ENCODE measurements at places on chromosomes 7 and 10.
A peak's percentile ranks its signal among the peaks of the same experiment; 100 is the strongest.

DNA sequence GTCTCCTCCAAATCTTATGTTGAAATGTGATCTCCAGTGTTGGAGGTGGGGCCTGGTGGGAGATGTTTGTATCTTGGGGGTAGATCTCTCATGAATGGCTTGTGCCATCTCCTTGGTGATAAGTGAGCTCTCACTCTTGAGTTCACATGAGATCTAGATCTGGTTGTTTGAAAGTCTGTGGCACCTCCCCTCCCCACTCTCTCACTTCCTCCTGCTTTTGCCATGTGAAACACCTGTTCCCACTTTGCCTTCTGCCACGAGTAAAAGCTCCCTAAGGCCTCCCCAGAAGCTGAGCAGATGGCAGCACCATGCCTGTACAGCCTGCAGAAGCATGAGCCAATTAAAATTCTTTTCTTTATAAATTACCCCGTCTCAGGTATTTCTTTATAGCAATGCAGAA, 23.5 kb downstream of the TMEM229A start:
- no peak for DNase-seq

DNA sequence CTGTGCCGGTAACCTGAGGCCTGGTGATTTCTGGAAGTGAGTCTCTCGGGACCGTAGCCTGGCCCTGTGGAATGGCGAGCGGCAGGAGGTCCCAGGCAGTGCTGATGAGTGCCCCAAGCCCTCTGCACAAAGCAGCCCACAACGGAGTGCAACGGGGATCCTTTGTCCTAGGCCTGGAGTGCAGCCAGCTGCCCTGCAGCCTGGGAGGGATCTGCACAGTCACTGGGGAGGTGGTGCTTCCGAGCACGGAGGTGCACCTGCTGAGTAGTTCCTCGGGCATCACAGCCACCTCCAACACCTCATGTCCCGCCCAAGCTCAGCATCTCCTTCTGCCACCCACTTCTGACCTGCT, 162.8 kb upstream of the ZMIZ1 start:
- DNase-seq: no peak

- no peak for DNase-seq
Measured at GRCh38 chr7:45511721-45512597, 62.2 kb upstream of the ADCY1 start.

DNA sequence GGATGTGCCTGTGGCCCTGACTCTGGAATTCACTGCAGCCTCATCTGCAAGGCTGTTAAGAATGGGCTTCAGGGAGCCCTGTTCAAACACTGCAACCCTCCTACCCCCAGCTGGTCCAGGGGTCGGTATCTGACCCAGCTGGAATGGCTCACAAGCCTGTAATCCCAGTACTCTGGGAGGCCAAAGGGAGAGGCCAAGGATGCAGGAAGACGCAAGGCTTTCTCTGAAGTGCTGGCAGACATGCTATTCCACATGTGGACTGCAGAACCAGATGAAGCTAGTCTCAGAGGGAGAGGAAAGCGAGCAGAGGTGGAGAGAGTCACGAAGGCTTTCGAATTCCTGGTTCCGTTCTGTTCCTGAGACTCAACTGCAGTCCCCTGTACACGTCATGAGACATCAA, 45.0 kb downstream of the ESYT2 start:
- no peak for DNase-seq

DNA sequence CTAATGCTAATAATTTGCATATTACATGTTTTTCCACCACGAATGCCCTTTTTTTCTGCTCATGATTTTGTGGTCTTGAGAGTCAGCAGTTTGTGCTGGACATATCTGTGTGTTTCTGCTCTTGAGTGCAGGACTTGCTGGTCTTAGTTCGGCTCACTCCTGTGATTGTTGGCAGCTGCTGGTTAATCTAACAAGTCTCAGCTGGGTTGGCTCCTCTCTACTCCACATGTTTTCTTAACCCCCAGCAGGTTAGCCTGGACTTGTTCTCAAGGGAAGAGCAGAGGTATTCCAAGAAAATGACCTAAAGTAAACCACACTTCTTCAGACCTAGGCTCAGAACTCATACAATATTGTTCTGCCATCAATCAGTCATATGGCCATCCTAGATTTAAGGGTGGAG, 1238.9 kb downstream of the XPNPEP1 start:
- DNase-seq: no peak

GRCh38 chr7:143362131-143363015, at the start of gene FAM131B:
Gene FAM131B (minus strand): TSS chr7:143362713. CDS start chr7:143362603, 110 bp downstream.
- peak; percentile 22 for DNase-seq

GRCh38 chr7:25180946-25181345, 47.3 kb downstream of the NPVF start:
- no peak for DNase-seq

GRCh38 chr7:3725155-3726059, 424.4 kb downstream of the SDK1 start:
- DNase-seq: no peak

- no peak for DNase-seq
Measured at GRCh38 chr10:69955211-69955805, 97.3 kb upstream of the MACROH2A2 start.

- DNase-seq: peak; percentile 50
Measured at GRCh38 chr7:5704534-5704922, 76.9 kb downstream of the RNF216 start.

DNA sequence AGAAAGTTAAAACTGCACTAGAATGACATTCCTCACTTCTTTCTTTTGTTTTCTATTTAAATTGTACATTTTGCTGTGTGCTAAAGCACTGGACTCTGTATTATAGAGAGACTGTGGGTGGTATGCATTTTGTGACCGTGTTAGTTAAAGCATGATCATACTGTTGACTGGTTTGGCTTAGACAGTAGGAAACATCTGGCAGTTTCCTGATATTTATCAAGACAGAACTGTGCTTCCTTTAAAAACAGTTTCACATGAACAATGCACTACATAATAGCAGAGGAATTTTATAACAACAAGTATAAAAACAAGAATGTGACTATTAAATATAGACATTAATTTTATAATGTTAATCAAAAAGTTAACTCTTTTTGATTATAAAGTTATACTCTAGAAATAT, 23.1 kb downstream of the GNG11 start:
- DNase-seq: no peak

- DNase-seq: no peak
Measured at GRCh38 chr10:513393-513792, 176.1 kb downstream of the DIP2C start.

GRCh38 chr7:117230276-117231046, 92.4 kb downstream of the WNT2 start:
- DNase-seq: no peak

- DNase-seq: no peak
Measured at GRCh38 chr10:114678820-114679219, 20.7 kb upstream of the ABLIM1 start.

DNA sequence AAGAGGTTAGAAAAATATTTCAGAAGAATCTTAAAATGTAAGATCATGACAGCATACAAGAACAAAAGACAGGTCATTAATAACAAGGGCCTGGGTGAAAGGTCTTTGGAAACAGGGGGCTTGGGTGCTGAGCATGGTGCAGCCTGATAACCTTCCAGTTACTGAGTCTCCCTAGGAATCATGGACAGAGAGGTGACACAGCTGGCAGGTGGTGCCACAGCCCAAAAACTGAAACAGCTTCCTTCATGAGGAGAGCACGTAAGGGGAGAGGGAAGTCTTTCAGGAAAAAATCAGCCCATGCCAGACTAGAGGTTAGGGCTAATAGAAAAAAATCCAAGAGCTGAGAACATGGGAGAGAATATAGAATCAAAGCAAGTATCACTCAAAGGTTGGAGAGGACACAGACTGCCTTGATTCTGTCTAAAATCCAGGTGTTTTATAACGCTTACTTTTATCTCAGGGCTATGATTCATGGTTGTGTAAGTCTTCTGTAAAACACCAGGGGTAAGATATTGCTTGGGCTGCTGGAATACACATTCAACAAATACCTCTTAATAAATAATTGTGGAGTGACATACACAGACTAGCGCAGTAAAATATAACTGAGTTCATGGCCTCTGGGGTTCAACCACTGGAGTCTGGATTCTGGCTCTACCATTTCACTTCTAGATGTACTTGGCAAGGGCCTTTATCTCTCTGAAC, 88.1 kb downstream of the SEMA3C start:
- no peak for DNase-seq

DNA sequence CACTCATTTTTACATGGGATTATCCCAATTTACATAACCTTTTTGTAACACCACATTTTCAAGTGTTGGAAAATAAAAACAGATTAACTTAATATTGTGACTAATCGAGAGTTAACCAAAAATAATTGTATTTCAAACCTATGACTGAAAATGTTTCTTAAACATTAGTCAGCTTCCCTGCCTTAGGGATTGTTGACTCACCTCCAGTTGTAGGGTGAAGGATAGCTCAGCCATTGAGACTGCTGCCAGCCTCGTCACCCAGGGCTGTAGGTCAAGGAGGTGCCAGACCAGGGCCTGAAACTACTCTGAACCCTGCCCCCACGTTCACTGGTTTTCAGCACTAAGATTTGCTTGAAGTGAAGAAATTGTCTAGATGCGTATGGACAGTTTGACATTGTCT, 351.2 kb downstream of the GFRA1 start:
- no peak for DNase-seq

- DNase-seq: no peak
Measured at GRCh38 chr7:120055300-120055699, 217.7 kb upstream of the KCND2 start.

DNA sequence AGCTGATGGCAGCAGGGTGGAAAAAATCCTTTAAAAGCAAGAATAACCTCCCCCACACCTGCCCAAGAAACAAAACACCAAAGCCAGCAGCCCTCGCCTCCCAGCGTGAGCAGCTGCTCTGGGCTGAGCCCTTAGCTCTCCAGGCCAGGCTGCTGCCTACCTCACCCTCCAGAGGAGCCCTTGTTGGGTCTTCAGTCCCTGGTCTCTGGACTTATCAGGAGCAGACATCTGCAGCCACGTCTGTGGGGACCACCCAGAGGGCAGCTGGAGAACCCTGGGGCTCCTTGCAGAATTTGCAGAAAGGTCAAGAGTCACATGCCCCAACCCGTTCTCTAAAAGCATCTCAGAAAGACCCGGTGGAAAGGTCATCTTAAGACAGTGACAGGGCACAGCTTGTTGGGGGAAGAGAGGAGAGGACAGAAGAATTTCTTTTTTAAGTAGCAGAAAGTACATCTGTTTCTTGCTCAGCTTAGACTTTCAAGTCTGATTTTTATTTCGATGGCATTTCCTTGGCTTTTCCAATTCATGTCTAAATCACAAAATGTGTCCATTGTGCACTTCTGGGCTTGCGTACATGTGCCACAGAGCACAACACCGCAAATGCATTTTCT, 425.7 kb upstream of the NFE2L3 start:
- DNase-seq: no peak

DNA sequence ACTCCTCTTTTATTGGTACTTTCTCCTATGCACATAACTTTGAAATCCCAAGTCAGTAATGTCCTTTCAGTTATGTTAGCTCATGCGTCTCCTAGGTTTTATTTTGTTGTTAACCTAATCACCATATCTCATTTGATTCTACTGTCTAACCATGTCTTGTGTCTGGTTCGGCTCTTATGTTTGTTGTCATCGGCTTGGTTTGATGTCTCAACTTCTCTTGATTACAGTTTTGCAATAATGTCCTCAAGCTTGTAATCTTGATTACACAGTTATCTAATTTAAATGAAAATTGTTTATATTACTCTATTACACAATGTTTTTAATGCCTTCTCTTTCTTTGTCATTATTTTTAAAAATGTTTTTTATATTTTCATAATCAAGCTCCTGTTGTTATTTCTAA, 35.9 kb upstream of the SEMA3A start:
- DNase-seq: no peak

DNA sequence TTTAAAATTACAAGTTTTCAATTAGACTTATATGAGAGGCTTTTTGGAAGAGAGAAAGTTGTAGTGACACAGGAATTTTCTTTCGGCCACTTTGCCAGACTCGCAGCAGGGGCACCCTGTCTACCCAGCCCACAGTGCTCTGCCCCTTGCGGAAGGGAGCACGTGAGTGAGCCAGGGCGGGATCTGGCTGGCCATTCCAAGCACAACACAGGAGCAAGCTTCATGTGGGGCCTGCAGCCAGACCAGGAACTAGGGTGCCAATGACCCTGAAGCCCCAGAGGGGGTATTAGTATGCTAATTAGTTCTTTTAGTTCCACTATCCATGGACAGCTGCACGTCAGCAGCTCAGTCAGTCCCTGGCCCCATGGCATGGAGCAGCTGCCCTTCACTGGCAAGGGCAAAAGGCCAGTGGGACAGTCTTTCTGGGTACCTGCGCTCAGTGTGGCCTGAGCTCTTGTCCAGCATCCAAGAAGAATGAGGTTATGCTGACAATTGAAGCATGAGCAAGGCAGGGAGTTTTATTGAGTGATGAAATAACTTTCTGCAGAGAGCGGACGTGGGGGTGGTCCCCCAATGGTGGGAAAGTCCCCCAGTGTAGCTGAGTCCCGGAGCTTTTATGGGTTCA, 251.1 kb upstream of the CSTF2T start:
- no peak for DNase-seq

GRCh38 chr10:36256948-36257356, 614.9 kb upstream of the FZD8 start:
- DNase-seq: no peak

DNA sequence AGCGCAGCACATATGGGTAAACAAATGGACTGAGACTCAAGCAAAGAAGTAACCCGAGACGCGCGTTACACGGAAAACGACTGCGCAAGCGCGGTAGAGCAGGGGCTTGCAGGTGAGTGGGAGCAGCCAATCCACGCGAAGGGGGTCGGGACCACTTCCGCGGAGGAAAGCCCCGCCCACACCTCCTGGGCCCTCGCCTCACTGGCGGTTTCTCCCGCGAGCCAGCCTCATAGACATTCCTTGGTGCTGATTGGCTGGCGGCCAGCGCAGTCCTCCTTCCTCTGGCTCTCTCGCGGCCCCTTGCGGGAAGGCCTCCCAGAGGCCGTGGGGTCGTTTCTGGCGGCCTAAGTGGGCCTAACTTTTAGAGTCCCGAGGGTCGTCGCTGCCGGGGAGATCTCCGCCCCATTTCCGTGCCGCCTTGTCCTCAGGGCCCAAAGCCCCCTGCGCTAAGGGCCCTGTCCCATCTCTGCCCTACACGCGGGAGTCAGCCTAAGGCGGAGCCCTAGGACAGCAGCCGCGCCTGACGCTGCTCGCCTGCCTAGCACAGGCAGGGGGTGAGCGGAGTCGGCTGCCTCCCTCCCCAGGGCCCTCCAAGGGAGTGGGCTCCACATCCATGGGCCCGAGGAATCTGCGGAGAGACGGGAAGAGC, 9.1 kb upstream of the FXYD4 start:
- peak; percentile 93 for DNase-seq
